ENCODE measurements at places on chromosomes 11 and 22.

GRCh38 chr11:2891326-2892214, 6.0 kb upstream of the CDKN1C start:
- no peak for DNase-seq

DNA sequence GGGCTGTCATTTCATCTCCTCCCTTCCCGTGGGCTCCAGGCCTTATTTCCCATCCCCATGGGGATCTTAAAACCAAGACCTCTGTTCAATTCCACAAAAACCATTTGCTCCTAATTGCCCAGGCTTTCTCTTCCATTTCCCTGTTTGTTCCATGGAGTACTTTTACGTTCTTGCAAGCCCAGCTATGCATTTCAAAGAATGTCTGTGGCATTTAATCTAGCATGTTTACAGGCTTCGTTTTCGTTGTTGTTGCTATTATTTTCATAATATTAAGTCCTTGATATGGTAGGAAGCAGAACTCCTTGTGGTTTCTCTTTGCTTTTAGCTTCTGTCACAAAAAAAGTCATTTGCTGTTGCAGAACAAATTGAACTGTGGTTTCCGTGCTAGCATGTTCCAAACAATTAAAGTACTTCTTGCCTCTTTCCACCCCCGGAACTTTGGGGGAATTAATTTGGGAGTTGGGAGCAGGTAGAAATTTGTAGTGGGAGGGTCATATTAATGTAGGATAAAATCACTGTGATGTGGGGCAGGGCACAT, 68.1 kb upstream of the SLC22A12 start:
- DNase-seq, result no peak

- DNase-seq, result no peak
These were observed 308.8 kb downstream of the TBC1D22A start for GRCh38 chr22:47071078-47071806.

DNA sequence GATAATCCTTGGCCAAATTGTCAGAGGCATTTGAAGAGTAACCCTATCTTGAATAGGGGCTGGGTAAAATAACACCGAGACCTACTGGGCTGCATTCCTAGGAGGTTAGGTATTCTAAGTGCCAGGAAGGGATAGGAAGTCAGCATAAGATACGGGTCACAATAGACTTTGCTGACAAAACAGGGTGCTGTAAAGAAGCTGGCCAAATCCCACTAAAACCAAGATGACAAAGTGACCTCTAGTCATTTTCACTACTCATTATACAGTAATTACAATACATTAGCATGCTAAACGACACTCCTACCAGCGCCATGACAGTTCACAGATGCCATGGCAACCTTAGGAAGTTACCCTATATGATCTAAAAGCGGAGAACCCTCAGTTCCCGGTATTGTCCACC, 964 bp upstream of the REXO2 start:
- no peak for DNase-seq

- DNase-seq, result no peak
These were observed 935.9 kb downstream of the JRKL start for GRCh38 chr11:97325693-97326092.

DNA sequence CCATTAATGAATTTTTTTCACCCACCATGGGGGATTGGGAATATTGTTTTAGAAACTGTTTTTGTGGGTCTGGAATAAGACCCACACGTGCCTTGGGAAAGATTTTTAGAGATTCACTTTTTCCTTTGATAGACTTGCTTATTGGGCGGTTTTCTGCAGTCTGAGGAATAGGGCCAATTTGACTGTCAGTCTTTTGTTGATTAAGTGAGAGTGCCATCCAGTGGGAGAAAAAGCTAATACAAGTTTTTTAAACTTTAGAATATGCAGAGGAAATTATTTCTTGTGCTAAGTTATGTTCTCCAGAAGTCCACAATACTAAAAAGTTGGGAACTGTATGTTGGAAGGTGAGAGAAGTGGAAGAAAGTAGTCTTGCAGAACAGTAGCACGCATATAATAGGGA, 56.1 kb downstream of the PRMT3 start:
- DNase-seq, result no peak

DNA sequence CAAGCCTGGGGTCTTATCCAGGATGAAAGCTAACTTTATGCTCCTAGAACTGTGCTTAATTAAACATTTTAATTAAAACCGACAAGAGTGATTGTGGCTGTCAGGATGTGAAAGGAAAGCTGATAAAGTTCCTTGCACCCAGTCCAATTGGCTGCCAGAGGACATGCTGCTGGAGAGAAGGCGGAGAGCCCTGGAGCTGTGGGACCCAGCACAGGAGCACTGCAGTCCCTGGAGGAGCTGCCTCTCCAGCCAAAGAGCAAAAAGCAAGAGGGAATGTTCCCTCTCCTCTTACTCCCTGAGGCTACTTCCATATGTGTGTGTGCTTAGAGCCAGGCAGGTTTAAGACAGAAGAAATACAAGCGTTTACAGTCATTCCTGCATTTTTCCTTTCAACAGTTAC, 118.6 kb downstream of the OPCML start:
- no peak for DNase-seq

DNA sequence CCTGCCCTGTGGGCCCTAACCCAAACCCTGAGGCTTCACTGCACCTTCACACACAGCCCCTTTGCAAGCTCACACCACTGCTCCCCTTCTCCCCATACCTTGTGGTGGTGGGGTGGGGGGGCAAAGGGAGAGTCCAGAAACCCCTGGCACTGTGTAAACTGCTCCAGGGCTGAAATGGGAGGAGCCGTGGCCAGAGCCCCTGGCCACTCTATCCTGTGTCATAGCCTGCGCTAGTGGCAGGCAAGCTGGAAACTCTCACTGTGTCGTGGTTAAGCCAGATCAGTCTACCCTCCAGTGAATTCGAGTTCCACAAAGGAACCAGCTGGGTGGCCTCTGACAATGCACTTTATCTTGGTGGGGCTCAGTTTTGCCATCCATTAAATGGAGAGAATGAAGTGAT, 8.4 kb upstream of the SYT13 start:
- no peak for DNase-seq

- DNase-seq, result no peak
These were observed 12.8 kb downstream of the MOB2 start for GRCh38 chr11:1473786-1474185.

DNA sequence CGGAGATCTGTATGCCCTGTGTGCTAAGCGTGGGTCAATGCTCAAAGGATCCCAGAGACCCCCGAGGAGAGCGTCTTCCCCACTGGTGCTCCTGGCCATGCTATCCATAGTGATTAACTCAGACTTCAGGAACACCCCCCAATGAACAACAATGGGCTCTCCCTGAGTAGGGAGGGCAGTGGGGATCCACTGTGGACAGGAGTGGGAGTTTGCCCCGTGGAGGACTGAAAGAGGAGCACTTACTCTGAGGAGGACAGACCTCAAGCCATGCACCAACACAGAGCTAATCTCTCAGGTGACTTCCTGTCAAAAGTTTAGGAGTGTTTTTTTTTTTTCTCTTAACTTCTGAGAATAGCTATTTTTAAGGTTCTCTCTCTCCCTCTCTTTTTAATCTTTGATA, 24.4 kb downstream of the SLC1A2 start:
- DNase-seq, result no peak

GRCh38 chr11:124657904-124658303, 15.6 kb downstream of the SIAE start:
- no peak for DNase-seq

- DNase-seq, result no peak
These were observed 8.3 kb downstream of the TP53AIP1 start for GRCh38 chr11:128934351-128934750.

- no peak for DNase-seq
These were observed 4.8 kb upstream of the NLRP10 start for GRCh38 chr11:7969756-7970646.

DNA sequence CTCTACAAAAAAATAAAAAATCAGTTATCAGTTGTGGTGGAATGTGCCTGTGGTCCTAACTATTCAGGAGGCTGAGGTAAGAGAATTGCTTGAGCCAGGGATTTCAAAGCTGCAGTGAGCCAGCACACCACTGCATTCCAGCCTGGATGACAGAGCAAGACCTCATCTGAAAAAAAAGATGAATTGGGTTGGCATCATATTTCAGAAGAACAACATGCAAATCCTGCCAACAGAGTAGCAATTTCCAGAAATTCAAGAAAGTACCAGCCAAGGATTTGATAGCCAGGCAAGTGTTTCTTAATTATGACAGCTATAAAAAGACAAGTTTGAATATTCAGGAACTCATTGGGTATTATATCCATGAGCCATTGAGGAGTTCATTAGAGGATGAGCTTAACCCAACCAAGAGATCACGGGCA, 75.2 kb downstream of the USP47 start:
- DNase-seq, result no peak

GRCh38 chr22:42596863-42597530, 17.7 kb downstream of the POLDIP3 start:
- no peak for DNase-seq

DNA sequence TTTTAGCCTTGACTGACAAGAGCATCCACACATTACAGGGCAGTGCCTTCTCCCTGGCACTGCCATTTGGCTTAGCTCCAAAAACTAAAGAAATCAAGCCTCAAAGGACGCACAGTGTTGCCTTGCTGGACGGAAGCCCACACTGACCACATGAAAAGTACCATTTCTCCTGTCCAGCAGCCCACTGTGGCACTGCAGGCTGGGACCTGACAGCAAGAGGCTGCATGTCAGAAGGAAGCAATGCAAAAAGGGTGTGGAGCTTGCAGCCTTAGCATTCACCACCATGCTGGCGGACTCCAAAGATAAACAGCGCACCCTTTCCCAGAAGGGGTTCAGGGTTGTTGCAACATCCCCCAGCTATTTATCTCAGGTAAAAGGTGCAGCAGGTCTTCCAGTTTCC, 109.3 kb upstream of the BMAL1 start:
- DNase-seq, result no peak

DNA sequence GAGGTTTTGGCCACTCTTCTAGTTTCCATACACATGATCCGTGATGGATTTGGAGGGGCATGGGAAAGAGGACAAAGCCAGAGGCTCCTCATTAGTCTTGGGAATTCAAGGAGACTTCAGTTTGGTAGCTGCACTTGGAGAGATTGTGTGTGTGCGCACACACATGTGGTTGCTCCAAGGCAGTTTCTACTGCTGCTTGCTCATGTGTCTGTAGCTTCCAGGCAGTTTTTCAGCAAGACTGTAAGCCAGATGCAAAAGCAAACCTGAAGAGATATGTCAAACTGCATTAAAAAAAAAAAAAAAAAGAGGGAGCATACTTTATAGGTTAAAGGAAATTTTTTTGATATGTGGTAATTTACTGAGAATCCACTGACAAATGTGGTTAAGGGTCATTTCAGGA, 95.7 kb downstream of the OSBP2 start:
- DNase-seq, result no peak

GRCh38 chr11:32613500-32614151, 30.0 kb downstream of the EIF3M start:
- DNase-seq, result no peak

DNA sequence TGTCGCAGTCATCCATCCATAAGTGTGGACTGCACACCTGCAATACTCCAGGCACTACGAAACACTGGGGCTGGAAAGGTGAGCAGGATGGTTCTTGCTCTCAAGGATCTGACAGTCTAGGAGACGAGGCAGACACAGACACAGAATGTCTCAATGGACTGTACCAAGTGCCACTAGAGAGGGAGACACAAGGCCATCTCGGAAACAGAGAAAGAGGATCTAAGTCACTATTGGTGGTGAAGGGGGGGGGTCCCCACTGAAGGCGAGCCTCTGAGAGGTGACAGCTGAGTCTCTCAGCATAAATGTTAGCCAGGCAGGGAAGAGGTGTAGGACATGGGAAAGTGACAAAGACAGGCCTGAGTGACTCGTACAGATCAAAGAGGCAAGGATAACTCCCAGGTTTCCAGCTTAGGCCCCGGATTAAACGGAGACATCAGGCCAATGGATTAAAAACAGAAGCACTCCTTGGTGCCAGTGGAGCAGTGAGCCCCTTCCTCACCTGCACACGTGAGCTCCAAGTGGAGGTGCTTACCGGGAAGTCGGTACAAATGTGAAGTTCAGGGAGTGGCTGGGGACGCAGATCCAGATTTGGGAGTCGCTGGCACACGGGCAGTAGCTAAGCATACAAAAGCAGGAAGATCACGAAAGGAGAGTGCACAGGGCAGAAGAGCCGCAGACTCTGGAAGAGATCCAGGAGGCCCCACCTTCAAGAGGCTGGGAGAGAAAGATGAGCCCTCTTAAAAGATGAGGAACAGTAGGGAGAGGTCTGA, 117.2 kb downstream of the MICAL3 start:
- DNase-seq, result no peak

DNA sequence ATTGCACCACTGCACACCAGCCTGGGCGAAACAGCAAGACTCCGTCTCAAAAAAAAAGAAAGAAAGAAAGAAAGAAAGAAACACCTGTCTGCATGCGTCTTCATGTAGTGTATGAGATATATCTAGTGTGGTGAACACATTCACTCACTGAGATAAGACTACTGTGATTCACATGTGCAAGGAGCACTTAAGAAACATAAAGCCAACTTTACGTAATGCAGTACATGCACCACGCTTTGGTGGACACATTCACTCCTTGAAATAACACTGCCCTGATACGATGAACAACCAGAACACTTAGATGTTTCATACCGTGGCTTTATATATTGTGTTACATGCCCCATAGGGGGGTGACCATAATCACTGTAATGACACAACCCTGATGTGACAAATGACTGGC, 96.0 kb downstream of the MICAL3 start:
- no peak for DNase-seq

DNA sequence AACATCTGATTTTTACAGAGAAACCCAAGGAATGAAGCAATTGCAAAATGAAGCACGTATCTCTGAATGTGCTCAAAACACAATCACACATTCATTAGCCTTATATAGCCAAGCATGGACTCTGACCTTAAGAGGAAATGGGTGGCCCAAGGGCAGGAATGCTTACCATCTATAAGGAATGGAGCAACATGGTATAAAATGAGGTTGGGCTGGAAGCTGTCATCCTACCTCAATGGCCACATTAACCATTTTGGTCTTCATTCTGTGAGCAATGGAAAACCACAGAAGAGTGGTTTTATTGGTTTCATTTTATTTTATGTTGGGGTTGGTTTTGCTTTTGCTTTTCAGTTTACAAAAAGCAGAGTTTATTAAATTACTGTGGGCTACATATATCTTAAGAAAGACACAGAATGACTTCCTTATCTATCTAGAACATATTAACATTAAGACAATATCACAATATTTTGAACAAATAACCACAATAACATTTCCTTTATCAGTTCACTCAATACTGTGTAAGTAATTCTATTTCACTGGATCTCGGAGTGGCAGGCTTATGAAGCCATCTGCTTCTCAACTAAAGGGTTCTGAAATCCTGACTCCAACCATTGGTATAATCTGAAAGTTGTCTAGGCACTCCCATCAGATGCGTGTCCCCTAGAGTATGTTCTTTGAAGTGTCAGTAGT, 10.8 kb upstream of the MS4A13 start:
- DNase-seq, result no peak

GRCh38 chr11:111586388-111586831, 15.8 kb upstream of the SIK2 start:
- DNase-seq, result no peak

GRCh38 chr11:34245041-34245440, 112.8 kb downstream of the ABTB2 start:
- no peak for DNase-seq
